ENCODE measurements at places on chromosomes 11 and 22. TPM values are rescaled to one million over a fixed set of nuclear protein-coding genes. Genes with fewer than 3 reads are reported as not detected.

Gene KRTAP5-2
- total RNA-seq, result not detected

Gene OR51E2
- not detected for total RNA-seq

Gene ZNF214
- total RNA-seq, result 1.9 TPM

Gene SMIM35
- not detected for total RNA-seq

Gene MMP27
- not detected for total RNA-seq

Gene HDHD5
- total RNA-seq, result 50.6 TPM

Gene IGSF9B
- total RNA-seq, result 0.91 TPM

Gene MS4A6E
- not detected for total RNA-seq

Gene MISFA
- 0.65 TPM for total RNA-seq

Gene MFRP
- 0.15 TPM for total RNA-seq

Gene H19
- 19.2 TPM for total RNA-seq

Gene KRTAP5-8
- total RNA-seq, result not detected

Gene POTEH
- not detected for total RNA-seq

Gene PSMD13
- 212 TPM for total RNA-seq

Gene TP53I11
- 14.9 TPM for total RNA-seq

Gene RCOR2
- 0.65 TPM for total RNA-seq

Gene MUS81
- total RNA-seq, result 47.4 TPM

Gene CYTH4
- total RNA-seq, result not detected

Gene GNAZ
- 2.6 TPM for total RNA-seq

Gene ART1
- total RNA-seq, result not detected

Gene SCGB1A1
- not detected for total RNA-seq

Gene OR10G4
- not detected for total RNA-seq

Gene MPEG1
- not detected for total RNA-seq
